GM19239 (cell line): ENCODE measurements at places on chromosomes 2 and 18.
A peak's percentile ranks its signal among the peaks of the same experiment; 100 is the strongest.

GRCh38 chr2:65724336-65724735, 291.9 kb upstream of the SPRED2 start:
- DNase-seq, result no peak

GRCh38 chr2:190261851-190262250, 57.8 kb downstream of the HIBCH start:
- no peak for DNase-seq

DNA sequence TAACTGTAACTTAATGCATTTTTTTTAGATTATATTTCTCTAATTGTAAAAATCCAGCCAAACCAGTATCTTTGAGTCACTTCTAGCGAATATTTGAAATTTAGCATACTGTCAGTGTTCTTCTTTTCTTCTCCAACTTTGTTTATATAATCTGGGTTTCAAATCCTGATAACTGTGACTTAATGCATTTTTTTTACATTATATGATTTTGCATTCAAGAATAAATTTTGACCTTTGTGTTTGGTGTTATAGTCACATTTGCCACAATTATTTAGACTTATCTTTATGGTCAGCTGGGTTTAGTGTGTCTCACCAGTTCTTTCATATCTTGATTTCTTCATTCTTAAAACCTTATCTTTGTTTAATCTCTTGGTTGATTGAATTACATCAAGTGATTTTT, 345.7 kb downstream of the SLC4A3 start:
- no peak for DNase-seq

GRCh38 chr2:64515086-64515485, 9.0 kb upstream of the AFTPH start:
- DNase-seq, result no peak

DNA sequence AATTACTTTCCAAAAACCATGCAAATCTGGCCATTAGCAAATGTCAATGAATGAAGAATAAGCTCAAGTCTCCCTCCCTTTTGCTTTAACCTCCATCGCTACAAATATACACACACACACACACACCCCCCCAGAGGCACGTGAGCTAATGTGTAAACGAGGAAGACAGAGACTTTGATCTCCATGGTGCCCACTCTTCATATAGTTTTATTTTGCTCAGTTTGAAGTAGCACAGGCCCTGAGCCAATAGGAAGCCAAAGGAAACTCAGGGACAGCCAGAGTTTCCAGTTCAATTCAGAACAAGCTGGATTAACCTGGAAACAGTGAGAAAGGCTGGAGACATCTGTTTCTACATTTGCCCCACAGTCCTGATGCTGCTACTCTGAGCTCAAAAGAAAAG, 248.4 kb upstream of the MEIS1 start:
- no peak for DNase-seq

DNA sequence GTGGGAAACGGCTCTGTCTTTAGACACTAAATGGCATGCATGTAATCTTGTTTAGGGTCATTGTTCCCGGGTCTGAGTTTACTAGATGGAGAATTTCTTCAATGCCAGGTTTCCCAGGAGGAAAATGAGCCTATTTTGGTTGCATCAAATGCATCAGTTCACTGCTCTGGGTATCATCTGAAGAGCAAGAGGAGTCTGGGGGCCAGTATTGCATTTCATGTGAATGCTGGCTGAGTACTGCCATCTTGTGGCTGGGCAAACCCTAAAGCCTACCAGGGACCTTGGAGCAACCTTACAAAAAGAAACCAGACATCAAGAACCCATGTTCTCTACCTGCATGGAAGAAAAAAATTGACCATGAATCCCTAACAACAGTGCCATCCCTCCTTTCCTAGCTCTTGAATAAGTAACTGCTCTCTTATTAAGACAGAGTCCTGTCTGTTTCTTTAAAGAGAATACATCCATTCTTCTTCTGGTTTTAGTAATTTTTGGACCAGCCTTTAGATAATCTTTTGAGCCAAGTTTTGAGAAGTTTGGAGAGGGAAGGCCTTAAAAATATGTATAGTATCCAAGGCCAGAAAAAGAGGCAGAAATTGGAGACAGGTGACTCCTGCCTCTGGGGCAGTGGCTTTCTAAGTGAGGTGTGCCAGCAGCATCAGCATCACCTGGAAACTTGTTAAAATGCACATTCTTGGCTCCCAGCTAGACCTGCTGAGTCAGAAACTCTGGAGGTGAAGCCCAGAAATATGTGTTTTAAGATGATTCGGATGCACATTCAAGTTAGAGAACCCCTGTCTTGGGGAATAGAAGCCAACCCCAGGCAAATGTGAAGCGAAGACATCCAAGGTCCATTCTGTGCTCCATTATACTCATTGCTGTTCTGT, 261.0 kb upstream of the CXCR4 start:
- DNase-seq, result no peak

DNA sequence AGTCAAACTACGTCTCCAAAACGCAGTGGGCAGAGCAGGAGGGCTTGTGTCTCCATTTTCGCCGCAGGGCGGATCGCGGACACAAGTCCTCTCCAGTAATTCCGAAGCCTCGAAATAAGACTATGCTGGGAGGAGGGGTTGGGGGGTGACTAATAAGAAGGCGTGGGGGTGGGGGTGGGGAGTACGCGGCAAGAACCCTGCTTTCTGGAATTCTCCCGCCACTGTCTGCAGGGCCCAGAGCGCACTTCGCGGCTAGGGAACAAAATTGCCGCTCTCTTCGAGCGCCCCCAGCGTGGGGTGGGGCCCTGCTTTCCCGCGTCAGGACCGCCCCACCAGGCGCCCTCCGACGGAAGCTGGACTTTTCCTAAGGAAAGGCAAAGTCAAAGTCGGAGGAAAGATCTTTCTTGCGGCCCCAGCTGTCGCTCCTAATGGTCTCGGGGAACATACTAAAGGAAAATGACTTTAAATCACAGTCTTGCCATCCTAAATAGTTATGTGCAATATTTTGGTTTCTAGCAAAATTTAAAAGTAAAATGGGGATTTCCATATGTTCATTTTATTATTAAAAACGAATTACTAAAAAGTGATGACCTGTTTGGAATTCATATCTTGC, 11.9 kb downstream of the NR4A2 start:
- no peak for DNase-seq

- no peak for DNase-seq
These were observed 42.6 kb downstream of the ASAP2 start for GRCh38 chr2:9249020-9249800.

DNA sequence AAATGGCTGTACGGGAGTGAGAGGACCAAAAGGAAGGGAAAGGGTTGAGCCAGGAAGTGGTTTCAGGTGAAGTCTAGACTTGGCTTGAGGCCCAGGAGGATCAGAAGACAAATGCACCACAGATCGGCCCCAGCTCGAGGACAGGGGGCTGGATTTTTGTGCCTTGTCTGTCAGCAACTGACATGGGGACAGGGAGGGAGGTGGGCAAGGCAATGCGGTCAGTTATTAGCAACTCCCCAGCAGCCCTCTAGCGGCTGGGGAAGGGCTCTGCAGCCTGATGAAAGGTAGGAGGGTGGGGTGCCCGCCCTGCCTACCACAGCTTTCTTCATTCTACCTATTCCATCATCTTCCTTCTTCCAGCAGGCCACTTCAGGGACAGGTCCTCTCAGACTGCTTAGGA, 50.0 kb downstream of the CPO start:
- peak; percentile 23 for DNase-seq

DNA sequence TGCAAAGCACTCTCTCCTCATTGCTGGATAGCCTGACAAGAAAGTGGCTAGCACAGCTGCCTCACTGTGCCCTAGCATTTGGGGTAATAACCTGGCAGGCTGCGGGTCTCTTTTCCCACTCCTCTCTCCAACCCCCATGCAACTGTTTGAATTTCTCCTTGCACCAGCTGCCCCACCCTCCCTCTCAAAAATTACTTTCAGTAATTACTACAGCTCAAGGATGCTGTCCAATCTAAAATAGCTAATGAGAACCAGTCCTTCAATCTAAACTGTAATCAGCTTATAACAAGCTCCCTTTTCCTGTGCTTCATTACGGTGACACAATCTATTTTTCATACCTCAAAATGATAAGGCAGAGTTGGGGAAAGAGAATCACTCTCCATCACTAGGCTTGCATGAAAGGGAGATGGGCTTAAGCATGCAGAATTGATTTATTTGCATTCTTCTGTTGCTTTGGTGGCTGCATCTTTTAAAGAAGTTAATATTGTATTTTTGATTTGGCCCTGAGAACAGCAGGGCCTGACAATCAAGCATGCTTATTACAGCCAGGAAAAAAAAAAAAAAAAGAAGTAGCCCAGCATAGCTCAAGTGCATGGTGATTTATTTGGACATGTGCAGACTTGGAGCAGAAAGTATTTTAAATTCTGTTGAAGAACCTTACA, 881.8 kb downstream of the SLC4A3 start:
- DNase-seq, result no peak

GRCh38 chr18:55262021-55262560, 302.8 kb upstream of the CCDC68 start:
- DNase-seq, result no peak

DNA sequence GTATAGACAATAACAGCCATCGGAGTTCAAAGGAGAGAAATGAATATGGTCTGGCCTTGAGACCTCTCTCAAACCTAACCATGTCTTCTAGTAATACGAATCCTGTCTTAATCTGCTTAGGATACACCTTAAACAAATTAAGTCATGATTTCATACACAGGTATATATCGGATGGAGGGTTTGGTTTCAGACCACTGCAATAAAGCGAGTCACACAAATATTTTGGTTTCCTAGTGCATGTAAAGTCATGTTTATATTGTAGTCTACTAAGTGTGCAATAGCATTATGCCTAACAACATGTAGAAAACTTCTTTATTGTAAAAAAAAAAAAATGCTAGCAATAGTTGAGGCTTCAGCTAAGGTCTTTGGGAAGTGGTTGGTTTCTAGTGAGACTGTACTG, 73.8 kb downstream of the EML6 start:
- DNase-seq, result no peak
